ENCODE measurements at places on chromosomes 11 and 22.

- no peak for DNase-seq
Measured at GRCh38 chr11:43984519-43985385, 42.3 kb downstream of the C11orf96 start.

- no peak for DNase-seq
Measured at GRCh38 chr11:13962562-13963168, at the start of gene SPON1. SPON1 (plus strand) TSS chr11:13962723; CDS start chr11:13962905, 182 bp downstream.

- no peak for DNase-seq
Measured at GRCh38 chr11:18757811-18758210, 31.8 kb upstream of the IGSF22 start.

- no peak for DNase-seq
Measured at GRCh38 chr11:67506426-67507051, 1.4 kb upstream of the PITPNM1 start.

GRCh38 chr11:17590463-17590862 is 43.4 kb downstream of the OTOG start:
- DNase-seq: no peak

DNA sequence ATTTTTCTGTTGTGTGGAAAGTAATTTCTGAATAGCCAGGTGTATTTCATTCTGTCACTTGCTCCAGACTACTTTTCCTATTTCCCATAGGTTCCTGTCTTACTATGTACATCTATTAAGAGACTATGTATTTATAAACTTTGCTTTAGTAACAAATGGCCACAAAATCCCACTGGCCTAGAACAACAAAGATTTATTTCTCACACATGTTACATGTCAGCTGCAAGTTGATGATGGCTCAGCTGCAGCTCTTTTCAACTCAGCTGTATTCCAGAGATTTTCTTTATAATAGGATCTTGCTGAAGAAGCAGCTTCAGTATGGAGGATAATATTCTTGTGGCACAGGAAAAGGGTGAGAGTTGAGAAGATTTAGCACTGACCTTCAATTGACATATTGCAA is 539.6 kb upstream of the LRRC4C start:
- no peak for DNase-seq

- DNase-seq: no peak
Measured at GRCh38 chr11:126246636-126247035, 22.1 kb downstream of the SRPRA start.

DNA sequence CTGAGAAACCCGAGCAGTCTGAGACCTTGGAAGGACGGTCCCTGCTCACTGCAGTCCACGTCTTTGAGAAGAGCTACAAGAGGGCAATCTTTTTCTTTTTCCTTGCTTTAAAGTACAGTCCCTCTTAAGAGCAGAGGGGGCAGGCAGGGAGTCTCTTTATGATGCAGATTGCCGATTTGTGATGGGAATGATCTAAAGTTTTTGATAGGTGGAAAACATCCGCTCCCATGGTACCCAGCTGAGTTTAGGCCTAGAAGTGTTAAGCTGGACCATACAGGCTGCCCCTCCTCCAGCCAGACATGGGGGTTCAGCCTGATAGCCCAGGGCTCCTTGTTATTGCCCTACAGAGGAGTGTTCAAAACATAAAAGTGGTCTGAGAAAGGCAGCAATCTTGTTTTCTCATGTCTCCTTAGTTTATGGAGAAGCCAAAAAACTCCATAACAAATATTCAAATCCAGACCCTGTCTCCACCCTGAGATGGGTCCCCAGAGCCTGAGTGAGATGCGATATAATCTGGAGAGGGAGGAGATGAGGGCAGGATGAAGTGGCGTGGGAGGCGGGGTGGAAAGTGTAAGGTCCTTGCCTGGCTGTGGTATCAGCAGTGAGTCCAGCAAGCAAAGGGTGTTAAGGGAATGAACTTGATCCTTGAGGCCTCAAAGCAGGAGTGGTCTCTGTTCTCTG is 135.1 kb downstream of the FDX1 start:
- DNase-seq: no peak

All from NCI-H2029 treated with DMSO at 0.1 percent for 48 hours (cell line).